Stimulated activated CD8-positive, alpha-beta memory T cell treated with anti-CD3 and anti-CD28 coated beads, Interleukin-15, amount 100 ng/mL, for 24 hours (primary cell): ENCODE measurements at places on chromosomes 11 and 22.
A peak's percentile ranks its signal among the peaks of the same experiment; 100 is the strongest.

DNA sequence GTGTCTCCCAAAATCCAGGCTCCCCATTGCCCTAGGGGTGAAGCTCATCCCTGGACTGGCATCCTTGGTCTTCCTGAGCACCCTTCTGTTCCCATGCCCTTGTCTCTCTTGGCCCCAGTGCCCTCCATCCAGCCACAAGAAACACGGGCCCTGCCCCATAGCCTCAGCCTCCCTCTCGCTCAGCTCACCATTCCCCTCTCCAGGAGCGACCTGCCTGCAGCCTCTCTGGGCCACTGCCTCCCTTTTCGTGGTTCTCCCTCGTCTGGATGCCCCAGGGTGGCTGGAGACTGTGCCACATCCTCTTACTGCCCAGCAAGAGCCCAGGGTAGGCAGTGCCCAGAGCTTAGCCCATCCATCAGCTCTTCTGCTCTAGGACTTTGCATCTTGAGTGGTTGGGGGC is 532.1 kb downstream of the TBC1D22A start:
- DNase-seq, result no peak

GRCh38 chr11:130118165-130118564 is 41.4 kb upstream of the ST14 start:
- DNase-seq, result no peak

DNA sequence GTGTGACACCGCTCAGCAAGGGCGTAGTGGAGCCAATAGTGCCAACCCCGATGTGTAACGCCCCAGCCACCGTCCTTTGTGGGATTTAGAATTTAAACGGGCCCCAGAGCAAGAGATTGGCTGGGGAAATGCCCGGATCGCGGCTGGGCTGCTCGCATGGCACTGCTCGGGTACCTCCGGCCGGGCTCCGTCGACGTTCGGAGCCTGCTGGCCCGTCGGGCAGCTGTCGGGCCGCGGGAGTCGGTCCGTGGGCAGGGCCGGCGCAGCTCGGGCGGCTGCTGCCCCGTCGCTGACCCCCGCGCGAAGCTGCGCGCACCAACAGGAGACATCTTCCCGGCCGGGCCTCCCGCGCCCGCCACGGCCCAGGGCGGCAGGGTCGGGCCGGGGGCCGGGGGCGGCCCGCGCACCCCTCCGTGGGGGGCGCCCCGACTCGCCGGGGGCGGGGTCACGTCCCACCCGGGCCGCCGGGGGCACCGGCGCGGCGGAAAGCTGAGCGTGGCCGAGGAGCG is 1.3 kb upstream of the KDM2A start:
- DNase-seq, result peak; percentile 17

DNA sequence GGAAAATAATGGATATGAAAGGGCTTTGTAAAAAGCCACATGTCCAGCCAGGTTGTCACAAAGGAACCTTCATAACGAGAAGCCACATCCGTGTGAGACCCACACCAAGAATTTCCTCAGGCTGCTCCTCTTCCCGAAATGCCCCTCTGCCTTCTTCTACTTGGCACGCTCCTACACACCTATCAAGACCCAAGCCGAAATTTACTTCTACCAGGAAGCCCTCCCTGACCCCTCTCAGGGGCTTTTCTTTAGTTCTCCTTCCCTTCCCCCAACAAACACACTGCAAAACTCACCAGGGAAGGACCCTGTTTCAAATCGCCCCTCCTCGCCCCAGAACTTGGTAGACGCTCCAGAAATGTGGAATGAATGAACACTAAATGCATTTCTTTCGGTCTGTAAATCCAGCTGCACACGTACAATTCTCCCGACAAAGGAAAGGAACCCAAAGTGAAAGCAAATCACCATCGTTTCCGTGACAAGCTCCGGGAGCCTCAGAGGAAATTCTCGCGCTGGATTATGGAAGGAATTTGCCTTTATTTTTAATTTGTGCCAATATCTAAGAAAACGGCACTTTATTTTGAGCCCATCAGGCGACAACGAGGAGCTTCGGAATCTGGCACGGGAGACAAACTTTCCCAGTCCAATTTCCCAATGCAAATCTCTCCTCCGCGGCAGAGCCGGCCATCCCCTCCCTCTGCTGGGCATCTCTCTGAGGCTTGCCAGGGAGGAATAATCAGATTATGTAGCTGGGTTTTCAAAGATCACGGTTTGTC is 13.2 kb upstream of the SHISAL1 start:
- no peak for DNase-seq

DNA sequence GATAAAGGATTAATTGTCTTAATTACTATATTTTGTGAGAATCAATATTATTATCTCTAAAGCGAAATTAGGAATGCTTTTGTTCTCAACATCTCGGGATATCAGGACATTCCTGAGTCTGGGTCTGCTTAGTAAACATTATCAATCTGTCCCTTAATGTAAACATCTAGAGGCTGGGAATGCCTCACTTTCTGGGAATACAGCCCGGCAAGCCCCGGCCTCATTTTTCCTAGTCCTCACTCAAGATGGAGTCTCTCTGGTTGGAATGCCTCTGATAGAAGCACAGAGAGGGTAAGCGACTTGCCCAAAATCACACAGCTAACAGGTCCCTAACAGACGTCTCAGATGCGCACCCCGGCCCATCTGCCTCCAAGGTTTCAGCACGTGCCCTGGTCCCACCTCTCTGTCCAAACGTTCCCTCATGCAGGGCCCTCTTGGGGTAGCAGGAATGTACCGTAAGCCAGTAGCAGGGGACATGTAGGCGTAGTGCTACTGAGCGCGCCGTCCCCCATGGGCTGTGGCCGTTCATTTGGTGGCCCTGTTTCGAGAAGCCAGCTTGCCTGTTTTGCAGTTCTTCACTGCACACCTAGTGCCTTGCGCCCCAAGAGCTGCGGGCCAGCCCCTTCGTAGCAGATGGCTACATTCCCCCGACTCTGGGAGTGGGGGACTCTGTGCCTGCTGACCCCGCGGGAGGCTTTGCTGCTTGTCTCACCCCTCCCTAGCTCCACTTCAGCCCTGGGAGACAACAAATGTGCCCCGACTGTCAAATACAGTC is 62.2 kb upstream of the FADD start:
- DNase-seq, result no peak

GRCh38 chr22:26735019-26735409 is 77.6 kb downstream of the MIAT start:
- no peak for DNase-seq

DNA sequence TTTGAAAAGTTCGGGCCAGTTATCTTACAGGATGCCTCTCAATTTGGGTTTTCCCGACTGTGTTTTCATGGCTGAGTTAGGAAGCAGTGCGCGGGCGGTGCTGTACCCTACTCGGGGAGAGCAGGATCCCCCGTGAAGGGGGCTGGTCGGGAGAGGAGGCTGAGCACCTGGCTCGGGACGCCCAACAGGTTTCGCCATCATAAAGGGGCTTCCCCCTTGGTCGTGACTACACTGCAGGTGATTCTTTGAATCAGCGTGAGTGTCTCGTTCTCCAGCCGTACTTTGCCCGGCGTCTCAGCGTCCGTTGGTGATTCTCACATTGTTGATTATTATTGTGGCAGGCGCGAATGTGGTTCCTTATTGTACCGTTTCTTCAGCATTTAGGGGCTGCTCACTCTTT is 46.6 kb downstream of the ST14 start:
- DNase-seq, result no peak

DNA sequence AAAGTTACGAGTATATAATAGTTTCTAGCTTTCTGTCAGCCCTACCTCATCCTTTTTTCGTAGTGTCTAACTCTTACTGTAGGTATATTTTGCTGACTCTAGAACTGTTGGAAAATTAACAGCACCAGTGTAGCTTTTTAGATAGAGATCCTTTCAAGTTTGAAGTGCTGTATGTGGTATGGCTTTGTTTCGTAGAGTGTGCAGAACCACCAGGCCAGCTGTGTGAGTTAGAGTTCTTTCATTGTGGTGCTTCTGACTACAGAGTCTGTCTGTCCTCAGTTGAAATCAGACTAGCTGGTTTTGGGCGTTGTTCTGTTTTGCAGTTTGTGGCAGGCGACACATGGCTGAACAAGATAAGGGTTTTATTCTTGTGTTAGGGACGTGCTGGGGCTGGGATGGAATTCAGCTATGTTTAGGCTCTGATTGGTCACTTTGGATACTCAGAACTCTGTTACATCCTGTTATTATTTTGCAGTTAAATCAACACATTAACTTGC is 3.2 kb downstream of the ARHGEF12 start:
- no peak for DNase-seq

DNA sequence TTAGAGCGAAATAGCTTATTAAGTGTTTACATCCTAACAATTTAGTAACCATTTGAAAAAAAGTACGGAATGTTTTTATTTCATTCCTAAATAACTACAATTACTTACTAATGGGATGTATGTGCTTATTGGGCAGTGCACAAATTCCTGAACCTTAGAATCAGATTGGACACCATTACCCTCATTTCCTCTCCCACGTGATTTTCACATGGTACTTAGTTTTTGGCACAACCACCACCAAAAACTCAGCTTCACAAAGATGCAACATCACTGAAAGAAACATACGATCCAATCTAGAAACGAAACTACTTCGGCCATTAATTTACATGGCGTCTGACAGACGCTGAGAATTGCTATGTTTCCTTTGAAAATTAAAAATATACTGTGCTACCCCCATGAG is 81.5 kb downstream of the FBXO7 start:
- DNase-seq, result no peak

DNA sequence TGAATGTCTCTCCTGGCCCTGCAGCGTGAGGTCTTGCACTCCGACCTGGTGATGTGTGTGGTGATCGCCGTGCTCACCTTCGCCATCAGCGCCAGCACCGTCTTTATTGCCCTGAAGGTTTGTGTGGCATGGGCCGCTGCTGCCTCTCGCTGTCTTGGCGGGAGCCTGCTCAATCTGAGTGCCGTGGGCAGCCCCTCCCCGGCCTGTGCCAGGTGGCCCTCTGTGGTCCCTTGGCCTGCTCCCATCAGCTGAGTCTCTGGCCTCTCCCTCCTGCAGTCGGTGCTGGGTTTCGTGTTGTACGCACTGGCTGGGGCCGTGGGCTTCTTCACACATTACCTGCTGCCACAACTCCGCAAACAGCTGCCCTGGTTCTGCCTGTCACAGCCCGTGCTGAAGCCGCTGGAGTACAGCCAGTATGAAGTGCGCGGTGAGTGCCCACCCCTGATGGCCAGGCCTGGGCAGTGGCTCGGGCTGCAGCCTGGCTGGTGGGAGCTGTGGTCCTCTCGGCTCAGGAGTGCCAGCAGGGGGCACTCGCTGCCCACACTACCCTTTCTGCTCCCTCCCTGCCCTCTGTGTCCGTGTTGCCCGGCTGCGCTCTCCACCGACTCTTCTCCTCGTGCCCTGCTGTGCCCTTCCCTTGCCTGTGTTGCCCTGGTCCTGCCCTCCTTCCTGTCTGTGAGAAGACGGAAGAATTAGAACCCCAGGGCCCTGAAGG is 10.2 kb downstream of the PCNX3 start:
- DNase-seq, result no peak

DNA sequence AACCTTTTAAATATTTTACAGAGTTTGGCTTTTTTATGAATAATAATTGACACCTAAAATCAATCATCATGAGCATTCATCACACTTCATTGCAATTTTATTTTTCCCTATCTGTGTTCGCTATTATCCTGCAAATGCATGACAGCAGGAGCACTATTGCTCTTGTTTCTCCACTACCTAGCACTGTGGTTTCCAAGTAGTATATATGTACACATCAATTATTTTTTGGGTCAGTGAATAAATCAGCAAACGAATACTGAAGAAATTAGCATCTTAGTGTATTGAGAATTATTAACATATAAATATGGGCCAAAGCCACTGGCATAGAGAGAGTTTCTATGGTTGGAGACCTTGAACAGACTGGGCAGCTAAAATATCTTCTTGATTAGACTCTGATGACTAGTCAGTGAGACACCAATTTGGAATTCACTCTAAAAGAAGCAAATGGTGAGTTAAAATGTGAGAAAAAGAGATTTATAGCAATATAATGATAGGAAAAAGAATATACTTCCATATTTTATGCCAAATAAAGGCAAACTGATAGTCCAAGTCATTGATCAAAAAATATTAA is 731.1 kb upstream of the LUZP2 start:
- DNase-seq, result no peak

- DNase-seq, result no peak
Observed at GRCh38 chr11:118406599-118407166, 5.3 kb downstream of the ATP5MG start.

- no peak for DNase-seq
Observed at GRCh38 chr11:122776546-122776945, 61.8 kb upstream of the CRTAM start.

DNA sequence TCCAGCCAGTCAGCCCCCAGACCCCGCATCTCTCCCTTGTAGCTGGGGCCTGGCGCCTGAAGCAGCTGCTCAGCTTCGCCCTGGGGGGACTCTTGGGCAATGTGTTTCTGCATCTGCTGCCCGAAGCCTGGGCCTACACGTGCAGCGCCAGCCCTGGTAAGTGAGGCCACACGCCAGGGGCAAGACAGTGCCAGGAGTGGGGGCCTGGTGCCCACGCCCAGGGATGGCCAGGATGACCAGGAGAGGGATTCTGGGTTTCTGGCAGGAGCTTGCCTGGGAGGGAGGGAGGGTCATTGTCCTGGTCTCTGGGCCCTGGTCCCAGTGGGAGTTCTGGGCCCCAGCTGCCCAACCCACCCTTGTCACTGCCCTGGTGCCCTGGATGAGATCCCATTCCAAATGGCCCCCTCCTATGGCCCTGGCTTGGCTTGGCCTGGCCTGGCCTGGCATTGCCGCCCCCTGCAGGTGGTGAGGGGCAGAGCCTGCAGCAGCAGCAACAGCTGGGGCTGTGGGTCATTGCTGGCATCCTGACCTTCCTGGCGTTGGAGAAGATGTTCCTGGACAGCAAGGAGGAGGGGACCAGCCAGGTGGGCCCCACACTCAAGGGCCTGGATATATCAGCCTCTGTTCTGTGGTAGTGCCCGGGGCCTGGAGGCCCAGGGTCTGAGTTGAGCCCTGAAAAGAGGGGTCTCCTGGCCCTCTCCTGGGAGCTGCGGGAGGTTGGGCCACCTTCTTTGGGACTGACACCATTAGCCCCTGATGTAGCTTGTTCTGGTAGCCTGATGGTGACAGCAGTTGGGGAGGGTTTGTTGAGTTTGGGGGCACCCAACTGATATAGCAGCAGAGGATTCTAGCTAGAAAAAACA is 3.7 kb downstream of the SLC39A13 start:
- no peak for DNase-seq

GRCh38 chr11:116969694-116970093 is 128.5 kb downstream of the SIK3 start:
- DNase-seq, result no peak

GRCh38 chr22:30425616-30426387 is at the start of gene MTFP1:
TSS of gene MTFP1 (plus strand) at chr22:30425768. CDS start at chr22:30425880, 112 bp downstream.
- no peak for DNase-seq

- no peak for DNase-seq
Observed at GRCh38 chr11:70328556-70328955, 58.1 kb downstream of the PPFIA1 start.

DNA sequence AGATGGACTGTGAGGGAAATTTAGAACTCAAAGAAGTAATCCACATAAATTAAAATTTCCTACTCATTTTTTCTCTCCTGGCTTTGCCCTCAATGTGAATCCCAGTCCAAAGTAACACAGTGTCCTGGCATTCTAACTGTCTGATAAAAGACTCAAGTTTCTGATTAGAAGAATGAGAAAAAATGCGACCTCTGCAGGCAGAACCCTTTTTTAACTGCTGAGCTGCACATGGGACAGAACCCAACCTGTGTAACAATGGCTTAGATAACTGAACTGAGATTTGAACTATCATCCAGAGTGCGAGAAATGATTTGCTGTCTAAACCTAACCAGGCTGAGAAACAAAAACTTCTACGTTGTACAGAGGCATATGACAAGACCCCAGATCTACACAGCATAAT is 385.6 kb upstream of the LRRC4C start:
- no peak for DNase-seq

- DNase-seq, result no peak
Observed at GRCh38 chr22:39917776-39918495, 17.1 kb downstream of the GRAP2 start.
